ENCODE measurements at places on chromosomes 6 and 20. TPM values are rescaled to one million over a fixed set of nuclear protein-coding genes. Genes with fewer than 3 reads are reported as not detected.

- H3K36me3 ChIP-seq = no peaks in the 10 kb centered on the region
- no peak overlapping the region for H3K27ac ChIP-seq
- no peak for DNase-seq
- H3K4me1 ChIP-seq = no peaks in the 10 kb centered on the region
- H3K4me3 ChIP-seq = no peak overlapping the region
Observed at GRCh38 chr6:68677058-68677457, 42.0 kb downstream of the ADGRB3 start.

DNA sequence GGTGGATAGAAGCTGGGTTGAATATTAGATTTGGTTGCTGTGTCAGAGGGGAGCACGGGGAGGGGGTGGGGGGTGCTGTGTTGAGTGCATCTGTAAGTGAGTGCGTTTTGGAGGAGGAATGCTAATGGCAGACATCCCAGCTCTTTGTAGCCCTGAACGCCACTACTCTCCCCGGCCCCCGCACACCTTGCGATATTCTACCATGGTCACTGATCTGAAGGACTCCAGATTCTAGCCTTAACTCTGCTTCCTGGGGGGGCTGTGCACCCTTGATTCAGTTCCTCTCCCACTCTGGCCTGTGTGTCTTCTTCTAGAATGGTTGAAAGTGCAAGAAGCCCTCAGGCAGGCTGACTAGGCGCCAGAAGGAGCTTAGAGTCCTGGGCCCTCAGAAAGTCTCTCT is 7.1 kb downstream of the GLP1R start:
- no peaks in the 10 kb centered on the region for H3K27me3 ChIP-seq
- no peak overlapping the region for H3K27ac ChIP-seq
- no peak for DNase-seq
- H3K4me1 ChIP-seq = peaks cover 44% of the 10 kb centered on the region

DNA sequence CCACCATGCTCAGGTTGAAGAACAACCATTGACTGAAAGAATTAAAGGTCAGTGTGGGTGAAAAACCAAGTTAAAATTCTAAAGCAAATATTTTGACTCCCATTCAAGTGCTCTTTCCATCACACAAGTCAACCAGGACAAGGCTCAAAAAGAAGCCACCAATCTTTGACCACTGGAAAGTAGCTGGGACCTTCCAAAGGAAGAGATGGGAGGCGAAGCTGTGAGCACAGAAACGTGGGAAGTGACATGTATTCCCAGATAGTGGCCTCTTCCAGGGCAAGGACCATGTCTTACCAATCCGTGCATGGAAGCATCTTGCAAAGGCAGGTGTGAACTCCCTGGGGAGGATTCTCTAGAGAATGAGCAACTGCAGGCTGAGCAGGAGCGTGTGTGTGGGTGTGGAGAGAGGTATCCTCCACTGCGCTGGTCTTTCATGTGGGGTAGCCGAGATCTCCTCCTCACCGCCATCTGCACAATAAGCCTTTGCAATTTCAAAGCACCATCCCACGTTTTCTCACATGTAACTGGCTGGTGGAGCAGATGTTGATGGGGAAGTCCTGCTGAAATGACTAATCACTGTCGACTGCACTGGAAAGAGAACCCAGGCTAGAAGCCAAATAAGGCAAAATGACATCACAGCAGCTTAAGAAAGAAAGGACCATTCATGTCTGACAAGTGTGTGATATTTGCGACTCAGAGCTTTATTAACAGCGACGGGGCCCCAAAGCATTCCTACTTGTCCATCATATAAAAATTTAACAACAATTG is 189.4 kb upstream of the RREB1 start:
- no peaks in the 10 kb centered on the region for H3K27me3 ChIP-seq
- H3K36me3 ChIP-seq = no peaks in the 10 kb centered on the region
- no peak overlapping the region for H3K4me3 ChIP-seq
- no peak overlapping the region for H3K27ac ChIP-seq

SEL1L2 gene
- total RNA-seq = not detected

SRMS gene
- not detected for total RNA-seq

- no peaks in the 10 kb centered on the region for H3K4me1 ChIP-seq
- no peaks in the 10 kb centered on the region for H3K36me3 ChIP-seq
- no peak overlapping the region for H3K4me3 ChIP-seq
- H3K27ac ChIP-seq = no peak overlapping the region
Observed at GRCh38 chr6:140653972-140654371, 1279.5 kb upstream of the CITED2 start.

- peaks cover 23% of the 10 kb centered on the region for H3K4me1 ChIP-seq
- H3K27me3 ChIP-seq = no peaks in the 10 kb centered on the region
- DNase-seq = no peak
- H3K27ac ChIP-seq = peak overlapping the region; percentile 23
- no peak overlapping the region for H3K4me3 ChIP-seq
- H3K36me3 ChIP-seq = no peaks in the 10 kb centered on the region
Observed at GRCh38 chr6:12033770-12034169, 21.7 kb downstream of the HIVEP1 start.

DNA sequence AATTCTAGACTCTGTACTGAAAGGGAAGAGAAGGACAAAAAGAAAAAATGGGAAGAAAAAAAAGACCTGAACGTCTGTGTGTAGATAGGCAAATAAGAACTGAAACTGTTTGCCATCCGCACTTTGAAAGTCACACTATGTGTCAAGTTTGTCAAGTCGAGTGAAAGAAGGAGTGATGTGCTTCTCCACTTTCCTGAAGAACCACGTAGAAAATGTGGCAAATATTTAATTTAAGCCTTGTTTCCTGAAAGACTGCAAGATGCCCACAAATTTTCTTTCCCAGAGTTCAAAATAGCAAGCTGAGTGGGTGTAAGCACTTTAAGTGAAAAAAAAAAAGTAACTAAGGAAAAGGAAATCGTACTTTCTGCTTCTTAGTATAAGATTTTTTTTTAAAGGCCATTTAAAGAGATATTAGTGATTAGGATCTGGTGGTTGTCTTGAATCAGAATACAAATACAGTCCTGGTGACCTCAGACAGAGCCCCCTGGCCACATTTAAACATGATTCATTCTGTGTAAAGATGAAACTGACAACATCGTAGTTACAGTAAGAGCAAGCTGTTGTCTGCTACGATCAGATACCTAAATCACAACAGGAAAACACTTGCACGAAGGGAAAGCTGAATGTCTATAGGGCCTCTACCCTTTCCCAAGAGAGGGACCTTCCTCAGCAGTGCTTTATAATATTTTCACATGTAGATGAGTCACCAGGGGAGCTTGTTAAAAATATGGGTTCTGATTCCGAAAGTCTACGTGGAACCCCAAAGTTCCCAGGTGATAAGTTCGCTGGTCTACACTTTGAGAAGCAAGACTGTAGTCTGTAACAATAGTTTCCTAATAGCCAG is 102.3 kb downstream of the HIVEP2 start:
- H3K4me3 ChIP-seq = no peak overlapping the region
- no peak for DNase-seq
- H3K27ac ChIP-seq = peak overlapping the region; percentile 34
- no peaks in the 10 kb centered on the region for H3K27me3 ChIP-seq
- H3K36me3 ChIP-seq = no peaks in the 10 kb centered on the region

DNA sequence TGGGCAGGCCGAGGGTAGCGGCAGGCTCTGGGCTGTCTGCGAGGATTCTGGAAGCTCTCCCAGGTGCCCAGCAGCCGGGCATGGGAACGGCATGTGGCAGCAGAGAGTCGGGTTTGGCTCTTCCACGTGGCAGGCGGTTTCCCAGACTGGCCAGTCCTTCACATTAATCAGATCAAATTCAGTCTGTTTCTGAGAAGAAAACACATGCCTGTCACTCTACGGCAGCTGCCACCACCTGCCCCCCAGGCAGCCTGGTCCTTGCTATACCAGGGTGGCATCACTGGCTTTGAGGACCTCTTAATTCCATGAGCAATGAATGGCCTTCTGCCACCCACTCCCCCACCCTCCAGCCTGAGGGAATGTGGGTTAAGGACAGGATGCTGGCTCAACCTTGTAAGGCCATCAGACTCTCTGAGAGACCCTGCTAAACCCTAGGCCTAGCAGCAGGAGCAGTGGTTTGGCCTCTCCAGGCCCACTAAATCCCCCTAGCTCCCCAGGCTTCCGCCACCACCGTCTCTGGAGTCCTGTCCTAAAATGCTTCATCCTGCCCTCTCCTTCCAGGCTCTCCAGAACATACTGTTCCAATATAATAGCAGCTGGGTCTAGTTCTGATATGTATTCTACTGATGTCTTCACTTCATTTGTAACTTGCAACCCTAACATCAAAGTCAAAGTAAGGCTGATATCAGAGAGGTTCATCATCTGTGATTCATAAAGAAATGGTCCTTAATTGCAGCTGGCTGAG is 47.8 kb downstream of the PLCG1 start:
- no peak overlapping the region for H3K4me3 ChIP-seq
- DNase-seq = no peak
- no peaks in the 10 kb centered on the region for H3K4me1 ChIP-seq
- no peak overlapping the region for H3K27ac ChIP-seq
- H3K36me3 ChIP-seq = no peaks in the 10 kb centered on the region

TMEM244 gene
- total RNA-seq = not detected

DNA sequence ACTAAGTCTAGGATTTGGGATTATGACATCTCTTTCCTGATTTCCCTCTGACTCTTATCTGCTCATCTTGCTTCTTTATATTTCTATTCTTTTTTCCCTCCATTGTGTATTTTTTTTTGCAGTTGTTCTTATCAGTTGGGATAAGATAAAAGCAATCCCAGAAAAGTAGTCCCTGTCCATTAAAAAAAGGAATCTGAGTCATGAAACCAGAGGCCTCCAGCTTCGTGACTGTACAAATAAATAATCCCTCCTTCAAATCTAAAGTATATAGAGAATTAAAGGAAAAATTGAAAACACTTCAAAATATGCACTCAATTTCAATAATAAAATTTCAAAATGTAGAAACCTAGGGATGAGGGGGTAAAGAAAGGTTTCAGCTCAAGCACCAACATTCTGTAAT is 317.8 kb upstream of the NT5E start:
- no peak overlapping the region for H3K27ac ChIP-seq
- DNase-seq = no peak
- H3K4me3 ChIP-seq = no peak overlapping the region
- H3K27me3 ChIP-seq = no peaks in the 10 kb centered on the region
- no peaks in the 10 kb centered on the region for H3K36me3 ChIP-seq

DNA sequence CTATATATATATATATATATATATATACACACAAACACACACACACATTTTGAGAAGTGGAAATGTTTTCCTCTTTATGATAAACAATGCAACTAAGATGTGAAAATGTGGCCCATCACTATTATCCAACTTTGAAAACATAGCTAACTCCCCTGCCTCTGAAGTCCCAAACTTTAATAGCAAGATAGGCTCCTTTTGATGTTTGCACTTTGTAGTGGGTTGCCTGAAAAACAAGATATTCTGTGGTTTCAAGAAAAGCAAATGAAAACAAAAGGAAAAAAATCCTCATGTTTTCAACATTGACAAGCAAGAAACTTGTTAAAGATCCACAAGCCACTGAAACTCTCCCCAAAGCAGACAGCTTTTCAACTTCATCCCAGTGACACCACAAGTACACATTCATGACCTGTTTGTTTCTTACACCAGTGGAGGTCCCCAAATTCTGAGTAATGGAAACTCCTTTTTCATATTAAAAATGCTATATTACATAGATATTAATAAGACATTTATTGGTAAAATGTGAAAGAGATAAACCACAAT is 90.0 kb downstream of the IPCEF1 start:
- no peak overlapping the region for H3K27ac ChIP-seq
- H3K36me3 ChIP-seq = no peaks in the 10 kb centered on the region
- no peaks in the 10 kb centered on the region for H3K27me3 ChIP-seq
- no peak for DNase-seq
- H3K4me1 ChIP-seq = no peaks in the 10 kb centered on the region

CNKSR3 gene
- total RNA-seq = 13.2 TPM

DNA sequence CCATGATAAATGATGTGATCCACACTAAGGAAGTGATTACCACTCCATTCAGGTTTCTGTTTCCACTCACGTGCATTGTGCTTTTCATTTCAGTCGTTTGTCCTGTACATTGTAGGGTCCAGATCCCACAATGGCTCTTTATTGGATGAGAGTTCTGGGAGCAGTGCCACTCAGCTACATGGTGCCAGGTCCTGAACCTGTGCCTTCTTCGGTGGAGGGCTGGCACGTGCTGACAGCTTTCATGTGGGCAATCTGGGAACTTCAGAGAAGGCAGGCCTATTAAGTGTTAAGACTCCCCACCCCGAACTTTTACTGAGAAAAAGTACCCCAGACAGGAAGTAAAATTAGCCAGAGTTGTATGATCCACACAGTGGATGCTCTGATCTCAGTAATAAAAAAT is 255.0 kb downstream of the ESR1 start:
- no peaks in the 10 kb centered on the region for H3K27me3 ChIP-seq
- H3K27ac ChIP-seq = no peak overlapping the region
- no peaks in the 10 kb centered on the region for H3K4me1 ChIP-seq
- no peak overlapping the region for H3K4me3 ChIP-seq

OPRM1 gene
- total RNA-seq = not detected

GRCh38 chr6:44022296-44022661 is 105.0 kb downstream of the MRPL14 start:
- no peak overlapping the region for H3K27ac ChIP-seq
- H3K27me3 ChIP-seq = no peaks in the 10 kb centered on the region
- H3K4me1 ChIP-seq = no peaks in the 10 kb centered on the region
- no peak overlapping the region for H3K4me3 ChIP-seq
- no peak for DNase-seq
- no peaks in the 10 kb centered on the region for H3K36me3 ChIP-seq

CCN6 gene
- not detected for total RNA-seq

DNA sequence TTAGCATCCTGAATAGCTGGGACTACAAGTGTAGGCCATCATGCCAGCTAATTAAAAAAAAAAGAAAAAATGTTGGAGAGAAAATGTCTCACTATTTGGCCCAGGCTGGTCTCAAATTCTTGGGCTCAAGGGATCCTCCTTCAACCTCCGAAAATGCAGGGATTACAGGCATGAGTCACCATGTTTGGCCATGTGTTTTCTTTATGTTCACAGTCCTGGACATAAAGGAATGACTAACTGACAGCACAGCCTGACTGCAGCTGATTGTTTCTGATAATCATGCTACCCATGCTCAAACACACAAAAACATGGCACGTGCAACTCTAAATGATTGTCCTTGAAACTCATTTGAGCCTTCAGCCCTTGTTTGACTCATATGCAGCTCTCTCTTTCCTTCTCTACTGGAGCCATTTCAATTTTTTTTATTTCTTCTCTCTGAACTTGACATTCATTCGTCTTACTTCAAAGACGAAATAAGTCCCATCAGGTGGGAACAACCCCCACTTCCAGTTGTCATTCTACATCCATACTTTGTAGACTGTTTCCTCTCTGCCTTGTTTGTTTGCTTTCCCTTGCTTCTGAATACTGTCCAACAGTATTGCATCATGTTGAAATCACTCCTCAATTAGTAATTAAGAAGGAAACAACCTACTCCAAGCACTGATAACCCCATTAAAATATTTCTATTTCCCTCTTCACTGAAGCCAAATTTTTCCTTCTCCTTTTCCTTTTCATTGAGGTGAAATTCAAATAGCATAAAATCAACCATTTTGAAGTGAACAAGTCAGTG is 413.0 kb downstream of the BMP2 start:
- no peak overlapping the region for H3K4me3 ChIP-seq
- H3K27ac ChIP-seq = no peak overlapping the region
- DNase-seq = no peak
- H3K4me1 ChIP-seq = no peaks in the 10 kb centered on the region

SMLR1 gene
- 0.52 TPM for total RNA-seq
